ENCODE measurements at places on chromosomes 4 and X.

- DNase-seq, result no peak
These were observed 42.9 kb upstream of the PROM1 start for GRCh38 chr4:16126714-16127113.

DNA sequence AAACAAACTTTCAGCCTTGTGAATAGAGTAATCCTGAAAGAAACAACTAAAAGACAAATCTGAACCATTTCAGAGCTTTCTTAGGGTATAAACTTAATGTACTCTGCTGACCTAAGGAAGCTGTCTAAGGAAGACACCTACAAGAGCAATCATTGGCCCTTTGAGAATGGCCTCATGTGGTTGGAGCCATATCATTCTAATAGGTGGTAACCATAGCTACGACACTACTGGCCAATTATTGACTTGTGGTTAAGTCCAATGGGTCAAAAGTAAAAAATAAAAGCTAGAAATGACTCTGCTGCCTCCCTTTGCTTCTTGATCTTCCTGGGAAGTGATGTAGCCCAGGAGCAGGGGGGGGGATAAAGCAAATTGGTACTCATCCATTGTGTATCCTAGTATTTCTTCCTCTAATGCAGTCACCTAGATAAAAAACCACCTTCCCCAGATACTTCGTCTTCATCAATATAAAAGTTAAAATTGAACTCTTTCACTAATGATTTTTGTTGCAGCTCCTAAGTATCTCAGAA lies 547.0 kb downstream of the ARAP2 start:
- DNase-seq, result no peak

- no peak for DNase-seq
These were observed 219.4 kb downstream of the SLC4A4 start for GRCh38 chr4:71558248-71558647.

GRCh38 chr4:102525504-102525903 lies 24.3 kb downstream of the NFKB1 start:
- DNase-seq, result no peak

GRCh38 chrX:152915541-152916241 lies 17.8 kb downstream of the ZNF185 start:
- DNase-seq, result no peak

- no peak for DNase-seq
These were observed 61.5 kb downstream of the EDNRA start for GRCh38 chr4:147542229-147542990.

- no peak for DNase-seq
These were observed 52.4 kb downstream of the AFF2 start for GRCh38 chrX:148552775-148553174.

- DNase-seq, result no peak
These were observed 76.2 kb upstream of the ADGRG2 start for GRCh38 chrX:19198473-19198872.

GRCh38 chrX:15985937-15986336 lies 131.3 kb upstream of the AP1S2 start:
- DNase-seq, result peak; percentile 0

GRCh38 chr4:717601-718320 lies 12.1 kb downstream of the PCGF3 start:
- no peak for DNase-seq

DNA sequence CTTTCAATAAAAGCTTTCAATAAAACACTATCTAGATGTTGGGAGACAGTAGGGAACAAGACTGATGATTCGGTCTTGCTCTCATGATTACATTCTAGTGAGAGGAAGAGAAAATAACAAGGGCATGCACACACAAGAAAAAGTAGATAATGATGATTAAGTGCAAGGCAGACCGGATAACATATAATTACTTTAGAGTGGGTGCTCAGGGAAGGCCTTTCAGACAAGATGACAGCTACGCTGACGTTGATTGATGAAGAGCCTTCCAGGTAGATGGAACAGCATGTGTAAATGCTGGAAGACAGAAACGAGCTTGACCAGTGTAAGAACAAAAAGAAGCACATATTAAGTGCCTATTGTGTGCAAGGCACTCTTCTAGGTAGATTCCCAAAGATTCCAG lies 43.4 kb downstream of the TXK start:
- DNase-seq, result no peak

DNA sequence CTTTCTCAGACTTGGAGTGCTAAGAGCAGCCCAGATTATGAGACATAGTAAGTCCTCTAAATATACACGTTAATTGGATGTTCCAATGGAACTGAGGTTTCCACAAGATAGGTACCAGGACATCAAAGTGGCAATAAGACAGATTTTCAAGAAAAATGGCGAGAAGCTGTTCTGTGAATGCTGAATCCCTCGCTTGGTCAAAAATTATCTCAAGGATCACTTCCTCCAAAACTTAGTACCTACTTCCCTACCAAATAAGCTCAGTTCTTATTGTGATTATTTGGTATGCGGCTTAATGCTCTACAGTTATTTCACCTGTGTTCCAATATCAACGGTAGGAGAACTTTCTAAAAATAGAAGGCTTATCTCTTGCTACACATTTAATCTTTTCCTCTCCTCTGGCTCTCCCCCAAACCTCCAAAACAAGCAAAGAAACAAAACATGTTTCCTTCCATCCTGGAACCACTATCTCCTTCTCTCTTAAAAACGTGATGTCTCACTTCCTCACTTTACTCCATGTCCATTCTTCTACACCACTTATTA lies 14.7 kb downstream of the PDGFC start:
- DNase-seq, result no peak

- DNase-seq, result no peak
These were observed 769.0 kb downstream of the STIM2 start for GRCh38 chr4:27629532-27630225.

GRCh38 chr4:120769227-120769626 lies 153.3 kb downstream of the PRDM5 start:
- DNase-seq, result no peak

DNA sequence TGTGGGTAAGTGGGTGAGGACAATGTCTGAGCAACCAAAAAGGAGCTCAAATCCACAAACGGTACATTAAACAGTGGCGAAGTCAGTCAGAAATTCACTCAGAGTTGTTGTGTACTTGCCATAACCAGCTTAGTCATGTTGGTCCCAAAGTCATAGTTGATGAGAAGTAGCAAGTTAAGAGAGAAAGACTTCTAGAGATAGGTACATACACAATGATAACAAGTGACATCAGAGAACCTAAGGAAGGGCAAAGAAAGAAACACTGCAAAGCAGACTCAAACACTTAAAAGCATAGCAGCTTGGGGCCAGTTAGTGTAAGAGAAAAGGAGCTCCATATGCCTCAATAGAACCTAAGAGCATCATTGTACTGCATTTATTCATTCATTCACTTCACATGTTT lies 30.2 kb downstream of the DYNLT3 start:
- no peak for DNase-seq
